ENCODE measurements at places on chromosomes 11 and 22. TPM values are rescaled to one million over a fixed set of nuclear protein-coding genes. Genes with fewer than 3 reads are reported as not detected.

DCHS1 gene
- total RNA-seq: 7.7 TPM

ADAMTS15 gene
- 13.8 TPM for total RNA-seq

ANKRD42 gene
- 15.0 TPM for total RNA-seq

DNA sequence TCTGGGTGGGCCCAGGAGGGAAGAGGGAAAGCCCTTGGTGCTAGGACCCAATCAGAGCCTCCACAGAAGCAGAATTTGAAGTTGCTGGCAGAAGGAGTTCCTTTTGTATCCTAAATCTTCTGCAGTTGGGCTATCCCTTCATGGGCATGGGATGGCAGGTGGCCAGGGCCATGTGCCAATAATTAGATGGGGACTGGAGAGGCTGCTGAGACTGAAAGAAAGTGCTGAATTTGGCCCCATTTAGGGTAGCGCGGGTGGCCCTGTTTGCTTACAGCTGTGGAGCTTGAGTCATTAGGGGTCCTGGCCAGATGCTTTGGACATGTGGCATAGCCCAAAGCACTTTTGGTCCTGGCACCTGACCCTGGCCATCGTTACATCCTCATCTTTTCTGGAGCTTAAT, 27.1 kb downstream of the PARVA start:
- DNase-seq: no peak

GRCh38 chr11:120577624-120578363, 66.2 kb downstream of the GRIK4 start:
- DNase-seq: no peak

GRCh38 chr22:23071230-23072076, 1.1 kb downstream of the GNAZ start:
- no peak for DNase-seq
